ENCODE measurements at places on chromosomes 16 and 17. TPM values are rescaled to one million over a fixed set of nuclear protein-coding genes. Genes with fewer than 3 reads are reported as not detected.

GRCh38 chr16:65069065-65069464, 52.8 kb downstream of the CDH11 start:
- no peak overlapping the region for H3K4me3 ChIP-seq
- peaks cover 3% of the 10 kb centered on the region for H3K4me1 ChIP-seq
- H3K36me3 ChIP-seq = no peaks in the 10 kb centered on the region
- no peak for DNase-seq
- H3K27ac ChIP-seq = no peak overlapping the region
- H3K27me3 ChIP-seq = no peaks in the 10 kb centered on the region

GRCh38 chr17:40341808-40342503, 22.6 kb downstream of the GJD3 start:
- peaks cover 79% of the 10 kb centered on the region for H3K4me1 ChIP-seq
- H3K36me3 ChIP-seq = no peaks in the 10 kb centered on the region
- H3K27ac ChIP-seq = peak overlapping the region; percentile 96
- peak; percentile 86 for DNase-seq

- peak overlapping the region; percentile 83 for H3K4me3 ChIP-seq
- peak overlapping the region; percentile 97 for H3K27ac ChIP-seq
- DNase-seq = no peak
- H3K4me1 ChIP-seq = peaks cover 56% of the 10 kb centered on the region
- no peaks in the 10 kb centered on the region for H3K36me3 ChIP-seq
- no peaks in the 10 kb centered on the region for H3K27me3 ChIP-seq
Observed at GRCh38 chr17:46192189-46192438, 1.1 kb downstream of the KANSL1 start.

DNA sequence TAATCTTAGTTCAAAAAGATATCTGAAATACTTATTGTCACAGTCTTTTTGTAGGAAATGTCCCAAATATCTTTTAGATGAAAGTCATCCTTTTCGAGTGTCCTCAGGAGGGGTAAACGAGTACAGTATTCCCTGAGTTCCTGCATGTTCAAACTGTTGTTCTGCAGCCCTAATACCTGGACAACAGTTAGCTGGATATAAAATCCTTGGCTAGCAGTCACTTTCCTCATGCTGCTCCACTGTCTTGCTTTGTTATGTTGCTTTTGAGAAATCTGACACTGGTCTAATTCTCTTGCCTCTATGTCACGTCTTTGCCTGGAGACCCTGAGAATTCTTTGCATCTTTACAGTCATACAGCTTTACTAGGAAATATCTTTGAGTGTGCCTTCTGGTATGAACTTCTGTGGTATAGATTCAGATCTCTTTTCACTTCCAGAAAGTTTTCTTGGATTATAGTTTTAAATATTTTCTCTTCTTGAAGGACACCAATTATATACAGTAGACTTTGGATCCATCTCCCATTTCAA, 9.5 kb downstream of the MBTD1 start:
- H3K4me1 ChIP-seq = peaks cover under 1% of the 10 kb centered on the region
- no peak overlapping the region for H3K27ac ChIP-seq

GRCh38 chr17:36055921-36056520, 8.1 kb upstream of the CCL18 start:
- H3K36me3 ChIP-seq = no peaks in the 10 kb centered on the region
- no peak overlapping the region for H3K4me3 ChIP-seq
- H3K4me1 ChIP-seq = no peaks in the 10 kb centered on the region
- no peak overlapping the region for H3K27ac ChIP-seq
- no peak for DNase-seq

DNA sequence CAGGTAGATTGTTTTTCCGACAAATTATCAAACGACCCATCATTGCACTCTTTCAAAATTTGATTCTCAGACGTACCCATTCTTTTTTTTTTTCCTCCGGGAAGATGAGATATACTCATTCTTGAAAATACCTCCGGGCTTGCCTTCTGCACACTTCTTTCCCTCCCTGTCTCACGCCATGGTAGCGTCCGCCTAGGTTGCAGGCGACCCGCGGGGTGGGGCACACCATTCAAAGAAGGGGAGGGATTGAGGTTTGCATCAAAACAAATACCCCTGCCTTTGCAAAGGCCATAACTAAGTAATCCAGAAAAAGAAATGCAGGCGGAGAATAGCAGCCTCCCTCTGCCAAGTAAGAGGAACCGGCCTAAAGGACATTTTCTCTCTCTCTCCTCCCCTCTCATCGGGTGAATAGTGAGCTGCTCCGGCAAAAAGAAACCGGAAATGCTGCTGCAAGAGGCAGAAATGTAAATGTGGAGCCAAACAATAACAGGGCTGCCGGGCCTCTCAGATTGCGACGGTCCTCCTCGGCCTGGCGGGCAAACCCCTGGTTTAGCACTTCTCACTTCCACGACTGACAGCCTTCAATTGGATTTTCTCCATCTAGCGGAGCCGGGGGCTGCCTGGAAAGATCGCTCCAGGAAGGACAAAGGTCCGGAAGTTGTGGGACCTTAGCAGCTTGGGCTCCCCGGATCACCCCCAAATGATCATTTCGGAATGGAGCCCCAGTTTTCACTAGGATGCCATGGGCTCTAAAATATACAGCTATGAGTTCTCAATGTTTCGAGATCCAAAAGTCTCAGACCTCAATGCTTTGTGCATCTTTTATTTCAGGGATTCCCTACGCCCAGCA, 843 bp downstream of the TP53 start:
- DNase-seq = peak; percentile 81
- H3K27me3 ChIP-seq = no peaks in the 10 kb centered on the region
- peak overlapping the region; percentile 95 for H3K4me3 ChIP-seq
- H3K27ac ChIP-seq = peak overlapping the region; percentile 96

DNA sequence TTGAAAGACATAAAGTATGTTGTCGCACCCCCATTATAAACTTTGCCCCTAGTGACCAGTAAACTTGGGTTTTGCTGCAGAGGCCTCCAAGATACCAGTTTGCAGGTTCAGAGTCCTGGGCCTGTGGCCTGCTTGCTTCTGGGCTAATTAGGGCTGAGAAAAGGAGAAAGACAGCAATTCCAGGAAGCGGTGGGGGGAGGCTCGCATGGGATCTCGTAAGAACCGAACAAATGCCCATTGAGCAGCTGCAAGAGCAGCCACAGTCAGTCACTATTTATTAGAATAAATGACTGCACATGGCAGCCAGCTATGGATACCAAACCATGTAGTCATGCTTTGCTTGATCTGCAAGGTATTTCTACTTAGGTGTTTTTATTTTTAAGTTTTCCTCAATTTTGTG, 4.9 kb downstream of the SHISA9 start:
- peaks cover 60% of the 10 kb centered on the region for H3K27me3 ChIP-seq
- no peaks in the 10 kb centered on the region for H3K36me3 ChIP-seq
- no peak overlapping the region for H3K4me3 ChIP-seq
- no peaks in the 10 kb centered on the region for H3K4me1 ChIP-seq

SDK2 gene
- 1.4 TPM for total RNA-seq

PDIA2 gene
- not detected for total RNA-seq

TMEM88 gene
- 12.0 TPM for total RNA-seq
